ENCODE measurements at places on chromosomes 3 and 15.

- DNase-seq: no peak
Observed at GRCh38 chr3:194871143-194871863, 185.6 kb downstream of the FAM43A start.

- no peak for DNase-seq
Observed at GRCh38 chr3:29527246-29527645, 246.4 kb downstream of the RBMS3 start.

DNA sequence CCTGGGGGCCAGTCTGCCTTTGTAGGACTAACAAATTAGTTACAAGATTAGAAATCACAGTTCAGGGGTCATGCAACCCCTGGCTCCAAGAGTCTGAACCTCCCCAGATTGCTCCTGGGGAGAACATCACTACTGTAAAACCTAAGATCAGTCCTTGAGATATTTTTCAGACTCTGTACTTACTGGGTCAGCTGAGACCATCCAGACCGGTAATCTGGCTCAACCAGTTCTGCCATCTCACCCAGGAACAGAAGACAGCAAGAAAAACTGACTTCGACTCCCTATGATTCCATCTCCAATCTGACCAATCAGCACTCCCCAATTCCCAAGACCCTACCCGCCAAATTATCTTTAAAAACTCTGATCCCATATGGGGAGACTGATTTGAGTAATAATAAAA lies 47.5 kb downstream of the NMD3 start:
- no peak for DNase-seq

DNA sequence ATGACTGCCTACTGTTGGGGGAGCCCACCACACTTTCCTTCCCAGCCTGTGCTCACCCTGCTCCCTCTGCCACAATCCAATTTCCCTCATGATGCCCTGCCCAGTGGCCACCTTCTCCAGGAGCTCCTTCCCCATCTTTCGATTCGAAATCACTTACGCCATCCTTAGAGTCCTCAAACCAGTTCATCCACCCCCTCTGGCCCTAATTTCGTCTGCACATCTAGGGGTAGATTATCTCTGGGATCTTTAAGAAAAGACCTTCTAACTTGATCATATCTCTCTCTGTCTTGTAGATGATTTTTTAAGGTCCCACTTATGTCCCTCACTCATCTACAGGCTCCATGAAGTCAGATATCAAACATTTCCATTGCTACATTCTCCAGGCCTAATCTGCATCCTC lies 17.1 kb downstream of the CYP19A1 start:
- no peak for DNase-seq

DNA sequence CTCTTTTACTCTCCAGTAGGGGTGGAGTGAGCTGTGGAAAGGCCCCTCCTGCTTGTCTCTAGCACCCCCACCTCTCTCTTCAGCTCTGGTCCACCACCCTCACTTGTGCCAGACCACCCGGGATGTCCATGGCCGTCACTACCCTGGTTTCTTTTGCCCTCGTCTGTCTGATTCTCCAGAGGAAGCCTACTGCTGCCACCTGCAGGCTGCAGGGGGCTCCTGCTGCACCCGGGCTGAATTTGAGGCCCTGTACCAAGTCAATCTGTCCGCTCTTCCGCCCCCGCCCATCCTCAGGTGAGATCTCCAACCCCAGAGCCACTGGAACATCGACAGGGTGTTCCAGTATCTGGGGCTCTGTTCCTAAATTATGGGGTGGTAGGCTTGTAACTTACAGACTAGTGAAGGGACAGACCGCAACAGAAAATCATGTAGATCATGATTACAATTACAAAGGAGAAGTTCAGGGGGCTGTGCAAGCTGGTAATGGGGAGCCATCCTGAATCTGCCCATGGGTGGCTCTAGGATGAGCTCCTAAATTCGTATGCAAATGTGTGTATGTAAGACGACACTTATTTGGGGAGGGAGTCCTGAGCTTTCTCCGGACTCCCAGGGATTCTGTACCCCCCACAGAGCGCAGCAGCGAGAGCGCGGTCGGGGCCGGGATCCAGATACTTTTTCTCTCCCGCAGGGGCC lies 683 bp upstream of the UNC45A start:
- no peak for DNase-seq

GRCh38 chr3:63051920-63052319 lies 176.7 kb upstream of the CADPS start:
- DNase-seq: no peak

DNA sequence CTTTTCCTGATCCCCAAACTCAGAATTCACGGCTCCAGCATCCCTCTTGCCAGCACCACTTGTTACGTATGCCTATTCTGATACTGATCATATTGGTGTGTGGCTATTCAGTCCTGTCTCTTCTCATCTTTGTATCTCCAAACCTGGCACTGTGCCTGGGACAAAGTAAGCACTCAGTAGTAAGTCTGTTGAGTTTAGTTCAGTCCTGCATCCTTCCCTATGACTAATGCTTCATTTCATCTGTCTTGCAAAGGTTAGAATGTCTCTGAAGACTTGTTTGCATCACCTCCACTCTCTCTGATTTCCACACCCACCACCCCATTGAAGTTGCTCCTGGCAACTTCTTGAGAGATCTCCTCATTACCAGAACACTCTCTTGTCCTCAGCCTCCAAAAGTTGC lies 80.3 kb downstream of the HMG20A start:
- no peak for DNase-seq

DNA sequence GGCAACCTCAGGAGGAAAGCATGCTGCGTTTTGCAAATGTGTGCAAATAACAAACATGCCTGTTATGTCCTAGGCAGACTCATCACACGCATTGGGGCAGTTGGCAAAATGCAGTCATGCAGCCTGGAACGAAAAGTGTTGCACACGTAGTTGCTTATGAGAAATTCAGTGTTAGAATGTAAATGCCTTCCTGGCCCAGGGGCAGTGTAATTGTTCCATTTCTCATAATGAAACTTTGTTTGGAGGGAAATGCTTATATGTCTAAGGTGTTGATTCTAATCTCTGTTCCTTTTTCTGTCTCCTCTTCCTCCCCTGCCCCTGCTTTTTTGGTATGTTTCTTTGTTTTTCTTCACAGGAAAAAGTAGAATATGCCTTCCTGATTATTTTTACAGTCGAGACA lies 156.0 kb downstream of the CACNA1D start:
- DNase-seq: no peak

DNA sequence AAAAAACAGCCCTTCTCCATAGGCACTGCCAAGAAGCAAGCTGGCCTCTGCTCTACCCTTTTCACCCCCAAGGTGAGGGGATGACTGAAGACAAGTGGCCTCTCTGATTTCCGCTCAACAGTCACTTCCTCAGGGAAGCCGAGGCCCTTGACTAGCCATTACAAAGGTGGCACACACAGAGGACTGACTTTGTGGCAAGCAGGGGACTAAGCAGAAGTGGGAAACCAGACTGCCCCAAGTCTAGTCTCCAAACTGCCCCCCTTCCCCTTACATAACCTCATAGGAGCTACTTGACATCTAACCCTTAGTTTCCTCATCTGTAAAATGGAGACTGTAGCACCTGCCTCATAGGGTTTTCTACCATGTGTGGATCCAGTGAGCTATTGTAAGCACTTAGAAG lies 118.9 kb downstream of the FOXP1 start:
- DNase-seq: no peak

DNA sequence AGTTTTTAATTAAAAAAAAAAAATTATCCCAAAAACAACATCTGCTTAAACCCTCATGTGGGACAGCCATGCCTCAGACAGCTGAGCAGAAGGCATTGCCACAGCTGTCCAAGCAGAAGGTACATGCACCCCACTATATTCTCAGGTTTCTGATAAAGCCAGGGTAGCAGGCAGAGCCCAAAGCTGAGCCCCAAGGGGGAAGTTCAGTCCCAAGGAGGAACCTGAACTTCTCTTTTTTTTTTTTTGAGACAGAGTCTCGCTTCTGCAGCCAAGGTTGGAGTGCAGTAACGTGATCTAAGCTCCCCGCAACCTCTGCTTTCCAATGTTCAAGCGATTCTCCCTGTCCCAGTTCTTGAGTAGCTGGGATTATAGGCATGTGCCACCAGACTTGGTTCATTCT lies 33.2 kb downstream of the MKRN2 start:
- DNase-seq: no peak

GRCh38 chr3:58065700-58066167 lies 57.5 kb downstream of the FLNB start:
- no peak for DNase-seq

DNA sequence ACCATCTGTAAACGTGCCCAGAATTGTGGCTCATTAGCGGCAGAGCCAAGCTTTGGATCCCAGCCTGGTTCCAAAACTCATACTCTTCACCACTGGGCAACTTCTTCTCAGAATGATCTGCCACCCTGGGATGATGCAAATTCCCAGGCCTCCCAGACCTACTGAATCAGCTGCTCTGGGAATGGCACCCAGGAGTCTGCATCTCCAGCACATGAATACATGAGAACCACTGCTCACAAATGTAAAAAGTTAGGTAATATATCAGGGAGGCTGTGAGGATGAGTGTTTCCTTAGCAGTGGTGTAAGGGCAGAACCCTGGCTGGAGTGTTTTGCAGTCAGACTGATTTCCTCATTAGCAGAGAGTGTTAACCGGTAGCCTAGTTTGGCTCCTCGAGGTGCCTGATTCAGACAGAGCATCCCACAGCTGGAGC lies 94.2 kb downstream of the LIPC start:
- no peak for DNase-seq

GRCh38 chr15:84773716-84774115 lies 25.3 kb downstream of the ZNF592 start:
- no peak for DNase-seq

DNA sequence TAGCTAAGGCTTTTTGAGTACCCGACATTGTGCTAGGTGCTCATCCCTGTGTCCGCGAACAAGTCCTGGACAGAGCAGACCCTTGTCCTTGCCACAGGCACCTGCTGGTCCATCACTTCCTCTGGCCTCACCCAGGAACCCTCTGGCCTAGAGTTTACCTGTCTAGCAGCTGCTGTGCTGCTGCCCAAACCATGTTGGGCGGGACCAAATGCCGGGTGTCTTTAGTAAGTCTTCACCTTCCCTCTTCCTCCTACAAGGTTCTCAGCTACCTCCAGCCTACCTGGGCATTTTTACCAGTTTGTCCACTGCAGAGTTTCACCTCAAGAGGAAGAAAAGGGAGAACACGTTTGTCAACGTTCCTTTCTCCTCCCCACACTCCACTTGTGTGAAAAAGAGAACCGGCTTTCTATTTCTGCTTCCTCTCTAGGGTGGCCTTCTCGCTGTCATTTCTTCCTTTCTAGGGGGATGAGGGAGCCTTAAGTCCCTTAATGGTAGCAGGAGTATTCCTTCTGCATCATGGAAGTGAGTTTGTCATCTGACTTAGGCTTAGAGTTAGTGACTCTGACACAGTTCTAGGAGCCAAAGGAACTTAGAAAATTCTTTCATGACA lies 80.4 kb upstream of the GCNT3 start:
- DNase-seq: no peak

GRCh38 chr3:34000301-34000700 lies 201.9 kb downstream of the PDCD6IP start:
- no peak for DNase-seq

DNA sequence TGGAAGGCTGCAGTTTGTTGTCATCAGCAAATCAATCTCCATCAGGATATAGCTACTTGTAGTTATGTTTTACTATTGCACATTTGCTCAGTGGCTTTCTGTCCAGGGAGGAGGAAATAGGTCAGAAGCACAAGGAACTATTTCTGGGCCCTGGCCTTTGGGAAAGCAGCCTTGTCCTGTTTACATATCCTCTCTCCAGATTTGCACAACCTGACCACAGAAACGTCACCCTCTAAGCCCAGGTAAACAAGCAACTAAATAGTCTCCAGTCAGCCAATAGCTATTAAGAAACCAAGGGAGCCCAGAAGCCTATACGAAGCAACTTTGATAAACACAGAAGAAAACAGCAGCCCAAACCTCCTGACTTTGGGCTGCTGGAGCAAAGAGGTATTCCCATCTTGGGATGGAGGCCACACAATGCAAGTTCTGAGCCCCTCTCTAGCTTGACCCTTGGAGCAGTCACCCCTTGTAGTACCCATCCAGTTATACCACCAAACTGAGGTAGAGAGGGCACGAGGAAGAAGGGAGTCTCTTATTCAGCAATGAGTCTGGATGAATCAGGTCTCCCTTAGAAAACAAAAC lies 2.3 kb upstream of the FEM1B start:
- DNase-seq: no peak

DNA sequence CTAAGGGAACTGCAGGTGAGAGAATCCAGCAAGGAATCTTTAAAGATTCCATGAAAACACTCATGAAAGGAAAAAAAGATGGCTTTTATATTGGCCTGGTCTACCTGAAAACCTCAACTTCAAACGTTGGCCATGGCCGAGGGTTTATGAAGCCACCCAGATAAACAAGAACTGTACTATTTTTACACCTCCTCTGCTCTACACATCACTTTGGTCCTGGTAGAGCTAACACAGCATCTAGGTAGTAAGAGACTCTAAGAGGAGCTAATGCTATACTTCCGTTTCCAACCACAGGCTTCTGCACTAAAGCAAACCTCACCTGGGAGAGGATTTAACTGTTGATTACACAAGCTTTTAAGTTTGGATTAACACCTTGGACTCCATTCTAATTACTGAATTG lies 466.2 kb downstream of the FGF12 start:
- no peak for DNase-seq

- no peak for DNase-seq
Observed at GRCh38 chr3:15055019-15055557, 10.0 kb downstream of the MRPS25 start.

DNA sequence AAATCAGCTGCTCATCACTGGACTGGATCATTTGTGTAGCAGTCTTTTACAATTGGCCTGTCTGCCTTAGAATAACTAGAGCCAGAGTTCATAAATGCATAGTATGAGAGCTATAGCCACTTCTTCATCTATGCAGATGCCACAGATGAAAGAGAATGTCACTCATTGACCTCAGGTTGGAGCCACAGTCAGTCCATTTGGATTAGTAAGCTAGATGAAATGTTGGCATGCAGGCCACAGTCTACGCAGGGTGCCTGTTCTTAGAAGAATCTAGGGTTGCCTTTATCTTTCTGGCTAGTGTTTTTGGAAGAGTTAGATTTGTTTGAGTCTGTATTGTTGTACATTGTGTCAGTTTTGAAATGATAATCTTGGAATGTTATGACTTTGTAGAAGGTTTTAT lies 25.4 kb upstream of the EDEM1 start:
- no peak for DNase-seq

GRCh38 chr3:32912046-32912445 lies 39.4 kb upstream of the CCR4 start:
- DNase-seq: no peak

DNA sequence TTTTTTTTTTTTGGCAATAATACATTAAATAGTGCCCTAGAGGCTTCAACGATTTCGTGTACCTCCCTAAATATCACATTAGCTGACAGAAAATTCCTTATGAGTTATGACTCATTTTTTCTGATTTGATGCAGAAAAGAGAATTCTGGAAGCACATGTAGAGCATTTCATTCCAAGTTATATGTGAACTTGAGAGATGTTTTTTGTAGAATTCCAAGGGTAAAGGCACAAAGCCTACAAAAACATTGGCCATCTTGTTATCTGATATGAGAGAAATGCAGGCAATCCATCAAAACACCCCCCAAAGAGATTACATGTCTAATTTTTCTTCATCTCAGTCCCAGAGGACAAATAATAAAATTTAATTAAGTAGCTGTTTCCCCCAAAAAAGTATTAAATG lies 6.7 kb upstream of the PFN2 start:
- no peak for DNase-seq
